Stimulated activated CD8-positive, alpha-beta memory T cell treated with anti-CD3 and anti-CD28 coated beads, Interleukin-4, amount 100 ng/mL, for 1 hour (primary cell): ENCODE measurements at places on chromosomes 16 and 17.

DNA sequence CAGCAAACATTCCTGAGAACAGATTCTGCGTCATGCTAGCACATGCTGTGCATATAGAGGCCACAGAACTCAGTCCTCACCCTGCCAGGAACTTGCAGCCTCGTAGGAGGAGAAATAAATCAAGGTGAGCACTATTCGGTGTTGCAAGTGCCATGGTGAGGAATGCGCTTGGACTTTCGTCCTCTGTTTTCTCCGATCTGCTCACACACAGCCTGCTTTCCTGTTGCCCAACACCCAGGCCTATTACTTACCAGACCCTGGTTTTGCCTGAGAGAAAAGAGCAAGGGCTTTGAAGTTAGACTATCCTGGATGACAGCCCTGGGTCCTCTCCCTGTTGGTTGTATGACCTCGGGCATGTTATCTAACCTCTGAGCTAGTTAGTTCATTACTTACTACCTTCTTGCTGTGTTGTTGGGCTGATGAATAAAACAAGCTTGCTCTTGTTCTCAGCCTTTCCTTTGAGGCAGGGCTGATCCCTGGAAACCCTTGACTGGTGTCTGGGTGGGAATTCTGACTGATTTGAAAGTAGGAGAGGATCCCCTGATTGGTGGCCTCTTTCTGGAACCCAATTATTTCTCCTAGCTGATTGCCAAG lies 2.9 kb downstream of the ACSF2 start:
- DNase-seq: no peak

- DNase-seq: no peak
These were observed 66.6 kb upstream of the CLEC18B start for GRCh38 chr16:74487634-74488495.

DNA sequence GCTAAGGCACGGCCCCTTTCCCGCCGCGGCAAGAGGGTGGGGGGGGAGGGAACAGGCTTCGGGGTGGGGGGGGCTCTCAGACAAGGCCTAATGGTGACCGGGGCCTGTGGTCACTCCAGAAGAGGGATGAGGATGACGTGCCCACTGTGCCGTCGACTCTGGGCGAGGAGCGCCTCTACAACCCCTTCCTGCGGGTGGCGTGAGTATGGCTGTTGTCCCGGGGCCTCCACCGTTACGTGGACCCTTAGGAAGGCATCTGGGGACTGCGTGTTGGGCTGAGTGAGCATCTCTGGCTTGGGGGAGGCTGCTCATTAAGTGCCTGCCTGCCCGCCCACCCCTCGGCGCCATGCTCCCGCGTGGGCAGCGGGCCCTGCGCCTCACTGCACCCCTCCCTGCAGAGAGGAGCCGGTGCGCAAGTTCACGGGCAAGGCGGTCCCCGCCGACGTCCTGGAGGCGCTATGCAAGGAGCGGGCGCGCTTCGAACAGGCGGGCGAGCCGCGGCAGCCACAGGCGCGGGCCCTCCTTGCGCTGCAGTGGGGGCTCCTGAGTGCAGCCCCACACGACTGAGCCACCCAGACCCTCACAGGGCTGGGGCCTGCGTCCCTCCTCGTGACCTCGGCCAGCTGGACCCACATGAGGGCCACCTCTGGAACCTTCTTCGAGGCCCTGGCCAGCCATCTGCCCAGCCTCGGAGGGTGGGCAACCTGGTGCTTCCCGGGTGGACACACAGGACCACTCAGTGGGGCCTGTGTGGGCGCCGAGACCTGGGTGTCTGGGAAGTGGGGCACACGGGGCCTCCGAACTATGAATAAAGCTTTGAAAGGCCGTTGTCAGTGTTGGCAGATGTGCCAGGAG lies 2.2 kb downstream of the HAGHL start:
- no peak for DNase-seq

DNA sequence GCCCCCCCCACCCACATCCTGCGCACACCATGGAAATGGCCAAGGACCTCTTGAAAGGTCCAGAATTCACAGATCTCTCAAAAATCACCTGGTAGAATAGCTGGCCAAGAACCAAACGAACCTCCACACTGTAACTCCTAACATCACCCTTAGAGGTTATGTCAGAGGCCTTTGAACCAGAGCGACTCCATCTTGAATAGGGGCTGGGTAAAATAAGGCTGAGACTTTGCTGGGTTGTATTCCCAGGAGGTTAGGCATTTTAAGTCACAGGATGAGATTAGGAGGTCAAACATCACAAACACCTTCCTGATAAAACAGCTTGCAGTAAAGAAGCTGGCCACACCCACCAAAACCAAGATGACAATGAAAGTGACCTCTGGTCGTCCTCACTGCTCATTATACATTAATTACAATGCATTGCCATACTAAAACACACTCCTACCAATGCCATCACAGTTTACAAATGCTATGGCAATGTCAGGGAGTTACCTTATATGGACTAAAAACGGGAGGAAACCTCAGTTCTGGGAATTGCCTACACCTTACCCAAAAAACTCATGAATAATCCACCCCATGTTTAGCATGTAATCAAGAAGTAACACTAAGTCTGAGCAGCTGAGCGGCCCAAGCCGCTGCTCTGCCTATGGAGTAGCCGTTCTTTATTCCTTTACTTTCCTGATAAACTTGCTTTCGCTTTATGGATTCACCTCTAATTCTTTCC lies 34.8 kb downstream of the SYCE1L start:
- no peak for DNase-seq

- no peak for DNase-seq
These were observed 208.0 kb upstream of the TNRC6C start for GRCh38 chr17:77750427-77751043.

DNA sequence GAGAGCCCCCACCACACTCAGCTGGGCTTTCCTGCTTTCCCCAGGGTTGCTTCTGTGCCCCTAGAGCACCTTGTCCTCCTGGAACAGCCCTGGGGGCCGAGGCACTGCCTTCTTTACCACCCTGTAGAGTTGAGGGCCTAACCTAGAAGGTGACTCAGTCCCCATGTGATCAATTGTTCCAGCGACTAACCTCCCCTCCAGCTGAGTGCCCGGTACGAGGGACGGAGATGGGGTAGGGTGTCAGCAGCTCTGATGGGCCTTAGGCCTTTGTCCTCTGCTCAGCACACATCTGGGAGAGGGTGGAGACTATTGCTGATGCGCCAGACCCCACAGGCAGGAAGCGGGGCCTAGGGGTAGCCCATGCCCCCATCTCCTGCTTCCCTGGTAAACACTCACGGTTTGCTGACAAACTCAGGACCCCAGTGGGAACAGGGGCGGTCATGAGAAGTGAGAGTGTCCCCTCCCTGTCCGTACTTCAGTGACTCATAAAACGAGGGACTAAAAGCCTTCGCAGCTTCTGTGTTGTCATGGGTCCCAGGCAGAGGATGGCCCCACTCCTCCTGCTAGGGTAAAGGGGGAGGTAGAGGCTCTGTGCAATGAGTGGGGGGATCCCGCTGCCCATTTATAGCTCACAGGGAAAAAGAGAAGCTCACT lies 33.1 kb downstream of the NECAB2 start:
- no peak for DNase-seq

DNA sequence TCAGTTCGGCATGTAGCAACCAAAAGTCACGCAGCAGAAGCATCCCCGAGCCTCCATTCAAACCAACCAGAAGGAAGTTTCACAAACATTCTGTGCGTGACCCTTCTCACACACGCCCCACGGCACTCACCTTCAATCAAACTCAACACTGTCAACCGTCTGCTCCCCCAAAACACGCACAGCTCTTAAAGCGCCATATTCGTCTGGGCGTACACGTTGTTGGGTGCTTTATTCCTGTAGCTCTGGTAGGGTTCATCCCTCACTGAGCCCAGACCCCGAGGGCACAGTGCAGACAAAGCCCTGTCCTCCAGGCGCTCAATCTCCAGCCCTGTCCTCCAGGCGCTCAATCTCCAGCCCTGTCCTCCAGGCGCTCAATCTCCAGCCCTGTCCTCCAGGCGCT lies 2.2 kb downstream of the RAB40B start:
- no peak for DNase-seq
